ENCODE measurements at places on chromosomes 4 and X.

GRCh38 chr4:38560768-38561558, 103.0 kb upstream of the KLF3 start:
- no peak for DNase-seq

GRCh38 chr4:182067828-182068227, 175.4 kb upstream of the TENM3 start:
- DNase-seq, result no peak

GRCh38 chr4:142350871-142351270, 495.2 kb downstream of the INPP4B start:
- no peak for DNase-seq

DNA sequence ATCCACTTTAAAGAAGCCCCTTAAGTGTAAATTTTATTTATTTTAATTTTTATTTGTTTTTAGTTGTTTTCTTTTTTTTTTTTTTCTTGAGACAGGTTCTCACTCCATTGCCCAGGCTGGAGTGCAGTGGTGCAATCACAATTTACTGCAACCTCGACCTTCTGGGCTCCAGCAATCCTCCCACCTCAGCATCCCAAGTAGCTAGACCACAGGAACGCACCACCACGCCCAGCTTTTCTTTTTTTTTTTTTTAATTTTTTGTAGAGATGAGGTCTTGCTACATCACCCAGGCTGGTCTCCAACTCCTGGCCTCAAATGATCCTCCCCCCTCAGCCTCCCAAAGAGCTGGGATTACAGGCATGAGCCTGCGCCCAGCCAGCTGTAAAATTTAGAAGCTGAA, 6.0 kb downstream of the SAT1 start:
- no peak for DNase-seq

DNA sequence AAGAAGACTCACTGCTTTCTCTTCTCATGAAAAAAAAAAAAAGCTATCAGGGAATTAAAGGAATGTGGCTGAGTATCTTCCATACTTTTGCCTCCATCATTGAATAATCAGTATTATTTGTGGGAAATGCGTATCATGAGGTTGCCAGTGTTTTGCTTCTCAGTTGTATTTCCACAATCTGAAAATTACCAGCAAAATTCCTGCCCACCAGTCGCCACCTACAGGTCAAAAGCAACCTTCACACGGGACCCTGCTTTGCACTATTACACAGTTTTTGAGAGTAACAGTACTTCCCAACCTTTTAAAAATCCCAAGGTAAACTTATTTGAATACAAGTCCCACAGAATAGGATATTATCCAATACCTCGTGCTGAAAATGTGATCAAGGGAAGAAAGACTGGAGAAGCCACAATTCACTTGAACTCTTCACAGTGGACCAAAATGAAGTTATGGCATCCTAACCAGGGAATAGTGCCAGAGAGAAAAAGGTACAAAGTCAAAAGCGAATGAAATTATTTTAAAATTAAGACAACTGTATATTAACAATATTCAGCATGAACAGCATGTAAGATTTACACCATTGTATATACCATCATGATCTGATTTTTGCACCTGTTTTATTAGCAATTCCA, 30.4 kb downstream of the PGRMC1 start:
- peak; percentile 25 for DNase-seq
